SHP77 (cell line): ENCODE measurements at places on chromosomes 2 and 18.

GRCh38 chr18:55093295-55093694, 134.0 kb upstream of the CCDC68 start:
- no peak for DNase-seq

DNA sequence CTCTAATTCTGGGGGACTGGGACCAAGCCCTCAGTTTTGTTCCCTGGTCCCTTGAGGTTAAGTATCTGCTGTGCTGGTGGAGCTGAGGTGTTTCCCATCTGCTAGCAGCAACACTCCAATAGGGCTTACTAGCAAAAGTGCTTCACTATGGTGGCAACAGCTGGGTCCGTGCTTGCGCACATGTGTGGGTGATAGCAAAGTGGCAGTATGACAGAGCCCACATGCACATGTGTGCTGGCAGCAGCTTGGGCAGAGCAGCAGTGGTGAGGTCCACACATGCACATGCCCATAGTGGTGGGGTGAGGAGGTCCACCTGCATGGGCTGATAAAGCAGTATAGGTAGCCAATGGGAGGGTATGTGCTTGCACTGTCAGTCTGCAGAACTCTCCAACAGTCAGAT, 1723.7 kb downstream of the SUCLG1 start:
- DNase-seq, result no peak

DNA sequence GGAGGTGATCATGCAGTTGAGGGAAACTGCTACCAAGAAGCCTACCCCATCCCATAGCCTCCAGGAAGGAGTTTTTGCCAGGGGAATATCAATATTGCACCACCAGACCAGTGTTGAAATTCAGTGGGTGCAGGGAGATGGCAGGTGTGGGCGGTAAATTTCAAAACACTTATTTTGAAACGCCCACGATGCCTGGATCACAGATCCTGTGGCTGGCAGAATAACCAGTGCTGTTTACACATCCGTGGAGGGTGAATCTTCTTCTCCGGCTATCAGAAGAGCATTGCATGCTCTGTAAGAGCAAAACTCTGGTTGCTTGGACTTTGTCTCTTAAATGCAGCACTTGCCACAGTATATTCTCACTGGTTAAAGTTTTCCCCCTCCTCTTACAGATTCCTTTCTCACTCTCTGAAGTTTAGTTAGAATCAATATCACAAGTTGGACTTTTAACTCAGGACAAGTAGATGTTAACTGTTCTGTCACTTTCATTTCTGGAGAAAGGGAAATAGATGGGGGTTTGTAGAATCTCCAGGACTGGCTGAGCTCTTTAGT, 70.5 kb upstream of the ZCCHC2 start:
- peak; percentile 35 for DNase-seq

DNA sequence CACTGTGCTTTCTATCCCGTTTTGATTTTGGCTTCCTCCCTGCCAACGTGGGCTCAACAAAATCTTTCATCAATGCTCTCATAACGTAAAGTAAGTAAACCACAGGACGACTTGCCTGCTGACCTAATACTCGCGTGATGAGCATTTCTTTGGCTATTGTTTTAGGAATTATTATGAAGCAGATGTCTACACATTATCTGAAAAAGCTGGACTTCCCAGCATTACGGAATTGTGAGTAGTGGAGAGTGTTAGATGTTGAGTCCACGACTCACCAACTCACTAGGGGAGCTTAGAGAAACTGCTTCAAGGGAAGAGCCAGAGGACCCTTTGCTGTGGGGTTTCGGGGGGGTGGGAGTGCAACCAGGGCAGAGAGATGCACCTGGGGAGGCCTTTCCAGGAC, 21.9 kb downstream of the HJURP start:
- no peak for DNase-seq

GRCh38 chr2:38947241-38948239, 57.9 kb downstream of the ARHGEF33 start:
- DNase-seq, result peak; percentile 68

- DNase-seq, result no peak
These were observed 33.6 kb downstream of the ATOH8 start for GRCh38 chr2:85787282-85787980.

- DNase-seq, result no peak
These were observed 80.3 kb downstream of the VSNL1 start for GRCh38 chr2:17620841-17621240.

- DNase-seq, result no peak
These were observed 8.9 kb upstream of the THUMPD2 start for GRCh38 chr2:39787950-39788349.

- no peak for DNase-seq
These were observed 42.1 kb upstream of the DNMT3A start for GRCh38 chr2:25383806-25384205.

GRCh38 chr18:48657447-48658120, 118.8 kb downstream of the CTIF start:
- DNase-seq, result no peak

- no peak for DNase-seq
These were observed 15.2 kb downstream of the HIBCH start for GRCh38 chr2:190304404-190304803.

DNA sequence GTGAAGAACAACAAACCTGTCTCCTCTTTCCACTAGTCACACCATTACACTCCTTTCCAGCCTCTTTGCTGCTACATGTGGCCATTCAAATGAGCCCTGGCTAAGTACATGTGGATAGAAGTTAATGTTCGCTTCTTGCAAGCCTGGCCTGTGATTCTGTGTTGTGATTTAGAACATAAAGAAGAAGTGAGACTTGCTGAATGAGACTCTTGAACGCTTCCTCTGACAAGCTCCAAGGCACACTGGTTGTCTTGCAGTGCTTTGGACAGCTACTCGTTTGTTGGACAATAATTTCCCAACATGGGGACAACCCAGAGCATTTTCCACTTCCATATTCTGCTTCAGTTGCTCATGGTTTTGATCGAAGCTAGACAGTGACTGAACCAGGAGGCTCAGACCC, 57.3 kb downstream of the CCDC74A start:
- DNase-seq, result no peak

GRCh38 chr2:72457801-72458516, 310.3 kb upstream of the CYP26B1 start:
- no peak for DNase-seq

- no peak for DNase-seq
These were observed 43.0 kb downstream of the PTPN2 start for GRCh38 chr18:12841070-12841469.

DNA sequence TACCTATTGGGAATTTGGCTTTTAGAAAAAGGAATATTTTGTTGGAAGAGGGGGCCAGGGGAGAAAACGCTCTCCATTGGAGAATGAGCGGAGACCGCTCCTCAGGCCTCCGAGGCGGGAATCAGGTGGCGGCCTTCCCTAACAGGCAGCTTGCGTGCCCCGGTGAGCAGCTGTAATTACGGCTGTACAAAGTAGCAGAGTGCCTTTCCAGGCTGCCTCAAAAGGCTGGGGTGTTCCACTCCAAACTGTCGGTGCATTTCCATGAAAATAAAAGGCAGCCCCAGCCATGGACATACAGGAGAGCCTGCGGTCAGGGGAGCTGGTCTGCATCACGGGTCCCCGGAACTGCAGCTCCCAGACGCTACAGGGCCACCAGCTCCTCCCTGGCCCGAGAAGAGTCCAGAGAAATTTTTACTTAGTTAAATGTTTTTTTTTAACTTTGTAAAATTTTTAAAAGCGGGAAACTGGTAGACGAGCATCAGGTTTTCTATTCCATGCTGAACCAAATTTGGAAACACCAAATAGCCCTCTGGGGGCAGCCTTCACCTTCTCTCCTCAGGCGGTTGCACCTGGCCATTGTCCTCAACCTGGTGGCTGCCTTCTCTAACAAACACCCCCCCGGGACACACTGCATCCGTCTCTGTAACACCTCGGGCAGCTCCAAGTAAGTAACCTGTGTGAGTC, 209.3 kb upstream of the SALL3 start:
- no peak for DNase-seq

GRCh38 chr2:239546541-239546940, 145.7 kb upstream of the HDAC4 start:
- no peak for DNase-seq

GRCh38 chr2:46803911-46804670, 111.5 kb downstream of the MCFD2 start:
- no peak for DNase-seq

GRCh38 chr18:68104036-68104435, 587.5 kb upstream of the DSEL start:
- no peak for DNase-seq

DNA sequence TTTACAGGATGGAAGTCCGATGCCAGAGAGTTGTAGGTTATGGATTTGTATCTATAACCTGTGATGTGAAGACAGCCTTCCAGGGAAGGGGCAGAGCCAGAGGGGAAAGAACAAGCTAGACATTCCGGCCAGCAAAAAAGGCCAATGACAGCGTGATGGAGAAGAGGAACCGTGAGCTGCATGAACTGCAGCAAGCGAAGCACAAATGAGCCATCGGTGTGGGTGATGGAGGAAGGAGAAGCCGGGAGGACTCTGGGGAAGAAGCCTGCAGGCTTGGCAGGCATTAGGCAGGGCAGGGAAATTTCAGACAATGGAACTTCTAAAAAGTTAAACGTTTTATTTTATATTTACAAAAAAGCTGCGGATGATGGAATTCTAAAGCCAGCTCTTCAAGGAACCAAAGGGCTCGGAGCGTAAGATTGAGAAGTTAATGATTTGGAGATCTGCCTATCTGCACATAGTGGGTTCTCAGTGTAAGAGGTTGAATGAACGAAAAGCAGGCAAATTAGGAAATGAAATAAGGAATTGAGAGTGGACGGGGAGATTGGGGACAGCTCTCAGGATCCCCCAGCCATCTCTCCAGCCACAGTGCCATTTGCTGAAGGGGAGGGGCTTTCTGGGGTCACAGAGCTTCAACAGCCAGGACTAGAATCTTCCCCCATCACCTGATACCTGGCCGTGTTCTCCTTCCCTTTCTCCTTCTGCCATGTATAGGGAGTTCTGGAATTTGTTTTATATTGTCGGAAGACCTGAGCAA, 28.4 kb downstream of the NGEF start:
- no peak for DNase-seq

- no peak for DNase-seq
These were observed 186.8 kb upstream of the RAB12 start for GRCh38 chr18:8422391-8422790.

DNA sequence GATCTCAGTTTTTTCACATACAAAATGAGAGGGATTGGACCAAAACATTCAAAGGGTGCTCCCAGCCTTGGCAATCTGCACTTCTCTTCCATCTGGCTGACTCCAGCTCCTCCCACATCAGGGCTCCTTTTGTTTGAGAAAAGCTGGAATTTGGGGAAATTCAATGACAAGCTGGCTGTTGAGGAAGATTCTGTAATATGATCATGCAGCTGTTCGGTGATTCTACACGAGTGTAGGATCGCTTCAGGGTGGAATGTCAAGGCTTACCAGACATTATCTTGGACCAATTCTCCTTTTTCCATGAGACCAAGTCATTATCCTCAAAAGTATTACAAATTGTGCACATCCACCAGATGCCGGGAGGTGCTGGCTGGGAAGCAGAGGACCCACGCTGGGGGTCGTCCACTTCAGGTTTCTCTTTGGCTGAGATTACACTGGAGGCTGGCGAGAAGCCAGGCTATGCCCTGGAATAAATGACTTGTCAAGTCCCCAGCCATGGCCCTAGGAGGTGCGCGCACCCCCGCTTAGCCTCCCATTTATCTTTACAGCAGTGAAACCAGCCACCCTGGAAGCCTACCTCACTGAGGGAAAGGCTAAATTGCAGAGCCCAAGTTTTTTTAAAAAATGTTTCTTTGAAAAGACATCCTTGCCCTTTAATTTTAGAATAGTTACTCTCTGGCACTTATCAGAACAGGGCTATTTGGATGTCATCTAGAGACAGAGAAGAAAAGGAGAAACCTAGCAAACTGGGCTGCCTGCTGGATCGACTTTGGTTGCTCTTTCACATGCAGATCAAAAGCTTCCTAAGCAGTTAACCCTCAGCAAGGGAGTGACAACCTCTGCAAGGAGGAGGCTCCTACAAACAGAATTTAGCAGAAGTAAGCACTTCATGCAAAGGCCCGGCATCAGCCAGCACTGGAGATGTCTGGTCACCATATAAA, 42.5 kb upstream of the LCLAT1 start:
- no peak for DNase-seq

DNA sequence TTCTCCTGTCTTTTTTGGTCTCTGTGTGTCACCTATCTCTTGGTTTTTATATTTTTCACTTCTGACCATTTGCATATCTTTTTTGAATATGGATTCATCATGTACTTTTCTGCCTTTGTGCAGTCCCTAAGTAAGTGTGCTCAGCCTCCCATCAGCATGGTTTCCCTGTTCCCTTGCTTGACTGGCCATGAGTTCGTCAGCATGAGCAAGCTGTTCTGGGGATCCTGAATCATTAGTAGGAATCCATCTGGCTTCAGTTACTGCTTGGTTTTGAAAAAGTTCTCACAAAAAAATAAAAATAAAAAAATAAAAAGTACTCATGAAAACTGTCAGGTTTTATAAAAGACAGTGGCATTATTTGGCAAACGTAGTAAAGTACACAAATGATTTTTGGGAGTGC, 144.1 kb downstream of the NCOA1 start:
- DNase-seq, result no peak

GRCh38 chr2:74834792-74835755, 1.1 kb downstream of the HK2 start:
- DNase-seq, result peak; percentile 35

GRCh38 chr2:165889798-165890197, 63.8 kb downstream of the TTC21B start:
- no peak for DNase-seq

GRCh38 chr2:164917296-164917903, 37.9 kb downstream of the SLC38A11 start:
- DNase-seq, result peak; percentile 26

GRCh38 chr2:160227293-160227915, 27.3 kb upstream of the ITGB6 start:
- DNase-seq, result no peak

DNA sequence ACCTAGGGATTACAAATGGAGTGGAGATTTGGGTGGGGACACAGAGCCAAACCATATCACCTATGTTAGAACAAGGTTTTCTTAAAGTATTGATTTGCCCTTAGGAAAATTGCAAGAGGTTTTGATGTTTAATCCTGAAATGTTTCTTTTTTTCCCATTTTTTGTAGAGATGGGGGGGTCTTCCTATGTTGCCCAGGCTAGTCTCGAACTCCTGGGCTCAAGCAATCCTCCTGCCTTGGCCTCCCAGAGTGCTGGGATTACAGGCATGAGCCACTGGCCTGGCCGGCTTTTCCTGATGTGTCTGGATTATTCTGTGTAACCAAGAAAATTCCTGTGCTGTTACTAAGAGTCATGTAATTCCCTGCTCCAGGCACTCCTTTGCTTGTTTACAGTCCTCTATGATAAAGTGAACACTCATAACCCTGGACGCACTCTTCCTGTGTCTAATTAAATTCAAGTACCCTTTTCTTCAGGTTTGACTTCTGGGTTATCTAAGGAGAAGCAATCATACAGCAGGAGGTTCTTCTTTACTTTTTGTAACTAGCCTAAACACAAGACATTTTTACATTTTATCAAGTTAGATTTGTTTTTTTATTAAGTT, 15.0 kb upstream of the CTDP1 start:
- DNase-seq, result no peak

- DNase-seq, result no peak
These were observed 601.0 kb downstream of the XIRP2 start for GRCh38 chr2:167489325-167489724.
